ENCODE measurements at places on chromosomes 1 and 21.

- DNase-seq = no peak
Observed at GRCh38 chr1:156931974-156932710, 11.7 kb downstream of the LRRC71 start.

- no peak for DNase-seq
Observed at GRCh38 chr1:236129306-236129705, 13.0 kb upstream of the GPR137B start.

- DNase-seq = no peak
Observed at GRCh38 chr1:25809283-25809926, 9.4 kb downstream of the SELENON start.

- DNase-seq = no peak
Observed at GRCh38 chr1:21392587-21393263, 47.2 kb upstream of the NBPF3 start.

GRCh38 chr1:234234199-234234598, 139.1 kb upstream of the COA6 start:
- DNase-seq = no peak

DNA sequence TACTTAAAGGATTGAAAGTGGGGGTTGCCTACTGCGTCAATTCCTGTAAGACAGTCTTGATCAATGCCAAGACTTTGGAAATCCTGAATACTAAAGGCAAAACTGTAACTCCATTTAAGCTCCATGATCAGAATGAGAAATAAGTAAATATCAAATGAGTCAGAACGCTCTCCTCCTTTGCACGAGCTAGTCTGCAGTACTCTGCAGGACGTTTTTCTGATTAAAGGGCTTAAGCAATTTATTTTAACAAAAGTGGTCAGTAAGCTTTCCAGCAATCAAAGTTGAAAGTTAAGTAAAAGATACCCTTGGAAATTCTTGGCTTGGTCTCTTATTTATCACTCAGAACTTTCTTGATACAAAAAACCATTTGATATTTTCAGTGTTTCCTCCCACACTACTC, 35.7 kb upstream of the ARHGAP29 start:
- no peak for DNase-seq

- DNase-seq = no peak
Observed at GRCh38 chr1:226650236-226650841, 88.7 kb downstream of the ITPKB start.

All from stimulated activated CD8-positive, alpha-beta memory T cell treated with anti-CD3 and anti-CD28 coated beads, Interleukin-2, amount 100 ng/mL, for 1 hour (primary cell).